ENCODE measurements at places on chromosomes 1 and 21. TPM values are rescaled to one million over a fixed set of nuclear protein-coding genes. Genes with fewer than 3 reads are reported as not detected.

CITED4 gene
- 0.64 TPM for total RNA-seq

COL11A1 gene
- not detected for total RNA-seq

MTMR11 gene
- 0.45 TPM for total RNA-seq

SMYD2 gene
- total RNA-seq = 21.7 TPM

NPR1 gene
- 0.56 TPM for total RNA-seq

CLDN17 gene
- total RNA-seq = not detected

GRCh38 chr1:246528933-246529731 lies 22.1 kb upstream of the SMYD3 start:
- no peak for DNase-seq
- no peaks in the 10 kb centered on the region for H3K27me3 ChIP-seq
- H3K27ac ChIP-seq = no peak overlapping the region
- H3K4me3 ChIP-seq = no peak overlapping the region

- H3K4me3 ChIP-seq = no peak overlapping the region
- DNase-seq = no peak
- H3K27ac ChIP-seq = no peak overlapping the region
These were observed 40.0 kb upstream of the DSCAM start for GRCh38 chr21:40886931-40887330.

DNA sequence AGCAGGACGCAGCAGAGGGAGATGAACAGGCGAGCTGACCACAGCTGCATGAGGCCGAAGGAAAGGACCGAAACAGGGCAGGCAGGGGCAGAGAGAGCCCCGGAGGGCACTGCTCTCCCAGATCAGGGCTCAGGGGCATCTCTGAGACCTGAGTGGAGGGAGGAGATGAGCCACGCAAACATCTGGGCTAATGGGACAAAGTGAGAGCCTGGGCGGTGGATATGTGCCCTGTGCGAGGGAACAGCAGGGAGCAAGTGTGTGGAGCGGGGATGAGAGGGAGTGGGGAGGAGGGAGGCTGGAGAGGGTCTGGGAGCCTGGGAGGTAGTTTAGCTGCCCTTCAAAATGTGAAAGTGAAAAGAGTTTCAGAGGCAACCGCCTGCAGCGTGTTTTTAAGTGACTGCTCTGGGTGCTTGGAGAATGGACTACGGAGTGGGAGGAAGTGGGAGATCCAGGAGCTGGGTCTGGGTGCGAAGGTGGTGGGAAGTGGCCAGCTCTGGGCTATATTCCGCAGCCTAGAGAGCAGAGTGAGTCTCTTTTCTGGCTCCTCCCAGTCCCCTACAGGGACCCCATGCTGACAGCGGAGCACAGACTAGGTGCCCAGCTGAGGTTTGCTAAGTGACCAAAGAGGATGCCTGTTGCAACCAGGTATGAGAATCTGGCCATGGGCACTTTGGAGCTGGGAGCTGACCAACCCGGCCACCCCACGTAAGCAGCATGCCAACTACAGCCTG lies 114.6 kb upstream of the IFFO2 start:
- H3K36me3 ChIP-seq = peaks cover 19% of the 10 kb centered on the region
- H3K4me3 ChIP-seq = no peak overlapping the region
- H3K27ac ChIP-seq = no peak overlapping the region
- no peaks in the 10 kb centered on the region for H3K4me1 ChIP-seq
- H3K27me3 ChIP-seq = no peaks in the 10 kb centered on the region

GRCh38 chr1:242605521-242605920 lies 81.0 kb upstream of the PLD5 start:
- H3K4me1 ChIP-seq = no peaks in the 10 kb centered on the region
- no peak overlapping the region for H3K27ac ChIP-seq
- DNase-seq = no peak

- no peaks in the 10 kb centered on the region for H3K4me1 ChIP-seq
- H3K36me3 ChIP-seq = no peaks in the 10 kb centered on the region
- H3K4me3 ChIP-seq = no peak within 1 kb of the TSS
- no peak for DNase-seq
These were observed at the start of gene PM20D1 for GRCh38 chr1:205849619-205850355. TSS of gene PM20D1 (minus strand) at chr1:205850132. CDS start at chr1:205850072, 60 bp downstream.

- DNase-seq = no peak
- H3K27me3 ChIP-seq = no peaks in the 10 kb centered on the region
- H3K27ac ChIP-seq = no peak overlapping the region
- no peak overlapping the region for H3K4me3 ChIP-seq
- H3K4me1 ChIP-seq = no peaks in the 10 kb centered on the region
- peaks cover 41% of the 10 kb centered on the region for H3K36me3 ChIP-seq
These were observed 50.7 kb downstream of the MPZL1 start for GRCh38 chr1:167772436-167772835.

DNA sequence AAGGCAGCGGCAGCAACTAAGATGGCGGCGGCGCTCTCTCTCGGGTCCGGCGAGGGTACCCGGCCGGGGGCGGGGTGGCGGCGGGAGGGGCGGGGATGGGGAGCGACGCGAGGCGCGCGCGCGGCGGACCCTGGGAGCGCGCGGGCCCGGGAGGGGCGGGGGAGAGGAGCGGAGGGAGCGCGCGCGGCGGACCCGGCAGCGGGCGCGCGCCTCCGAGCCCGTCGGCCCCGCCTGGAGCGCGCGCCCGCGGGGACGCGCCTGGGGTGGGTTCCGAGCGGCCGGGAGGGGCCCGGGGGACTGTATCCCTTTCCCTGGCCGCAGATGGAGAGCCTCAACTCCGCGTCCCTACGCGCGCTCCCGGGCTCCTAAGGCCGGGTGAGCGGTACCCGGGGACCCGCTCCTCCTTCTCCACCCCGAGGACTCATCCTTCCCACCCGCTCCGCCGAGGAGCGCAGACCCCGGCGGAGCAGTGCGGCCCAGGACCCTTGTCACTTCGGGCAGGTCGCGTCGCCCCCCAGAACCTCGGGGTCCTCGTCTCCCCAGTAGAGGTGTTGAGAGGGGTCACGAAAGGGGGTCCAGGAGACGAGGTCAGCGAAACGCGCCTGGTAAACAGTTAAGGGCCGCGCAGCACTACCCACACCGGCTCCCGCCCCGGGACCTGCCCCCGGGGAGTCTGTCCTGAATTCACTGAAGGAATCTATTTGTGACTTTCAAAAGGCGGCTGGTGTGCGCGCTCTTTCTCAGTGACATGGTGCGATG lies at the start of gene CLSTN1:
CLSTN1 (minus strand) TSS at position 23 of the 759 bp plus-strand sequence. CDS start 232 bp downstream, outside the sequence.
- peak within 1 kb of the TSS; percentile 32 for H3K27ac ChIP-seq
- peak within 1 kb of the TSS; percentile 96 for H3K4me3 ChIP-seq
- peak; percentile 9 for DNase-seq
- H3K4me1 ChIP-seq = peaks cover 26% of the 10 kb centered on the region

- no peaks in the 10 kb centered on the region for H3K36me3 ChIP-seq
- no peaks in the 10 kb centered on the region for H3K27me3 ChIP-seq
- no peaks in the 10 kb centered on the region for H3K4me1 ChIP-seq
These were observed 7.7 kb downstream of the MROH7 start for GRCh38 chr1:54649130-54649898.

- H3K4me1 ChIP-seq = no peaks in the 10 kb centered on the region
- no peak overlapping the region for H3K27ac ChIP-seq
- H3K36me3 ChIP-seq = no peaks in the 10 kb centered on the region
- no peaks in the 10 kb centered on the region for H3K27me3 ChIP-seq
- DNase-seq = no peak
These were observed 110.0 kb upstream of the ZRANB2 start for GRCh38 chr1:71190843-71191242.

- no peaks in the 10 kb centered on the region for H3K27me3 ChIP-seq
- DNase-seq = no peak
- no peak overlapping the region for H3K4me3 ChIP-seq
- H3K36me3 ChIP-seq = no peaks in the 10 kb centered on the region
These were observed 174.4 kb upstream of the GALNT2 start for GRCh38 chr1:229892515-229893117.

DNA sequence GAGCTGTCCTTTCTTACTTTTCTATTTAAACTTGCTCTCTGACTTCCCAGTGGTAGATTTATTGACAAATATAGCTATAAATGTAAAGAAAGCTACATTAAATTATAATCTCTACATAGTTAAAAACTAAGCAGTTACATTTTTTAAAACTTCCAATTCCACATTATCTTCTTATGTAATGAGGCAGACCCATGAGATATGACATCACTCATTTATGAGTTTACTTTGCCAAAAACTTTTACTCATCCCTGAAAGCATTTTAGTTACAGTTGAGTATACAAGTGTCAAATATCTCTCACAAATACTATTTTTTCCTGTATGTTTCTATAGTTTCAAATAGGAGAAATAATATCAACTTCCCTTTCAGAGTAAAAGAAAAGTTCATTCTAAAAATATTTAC lies 3.8 kb downstream of the NMNAT2 start:
- no peak for DNase-seq
- H3K36me3 ChIP-seq = no peaks in the 10 kb centered on the region
- H3K4me1 ChIP-seq = no peaks in the 10 kb centered on the region
- H3K27me3 ChIP-seq = peaks cover 16% of the 10 kb centered on the region

DNA sequence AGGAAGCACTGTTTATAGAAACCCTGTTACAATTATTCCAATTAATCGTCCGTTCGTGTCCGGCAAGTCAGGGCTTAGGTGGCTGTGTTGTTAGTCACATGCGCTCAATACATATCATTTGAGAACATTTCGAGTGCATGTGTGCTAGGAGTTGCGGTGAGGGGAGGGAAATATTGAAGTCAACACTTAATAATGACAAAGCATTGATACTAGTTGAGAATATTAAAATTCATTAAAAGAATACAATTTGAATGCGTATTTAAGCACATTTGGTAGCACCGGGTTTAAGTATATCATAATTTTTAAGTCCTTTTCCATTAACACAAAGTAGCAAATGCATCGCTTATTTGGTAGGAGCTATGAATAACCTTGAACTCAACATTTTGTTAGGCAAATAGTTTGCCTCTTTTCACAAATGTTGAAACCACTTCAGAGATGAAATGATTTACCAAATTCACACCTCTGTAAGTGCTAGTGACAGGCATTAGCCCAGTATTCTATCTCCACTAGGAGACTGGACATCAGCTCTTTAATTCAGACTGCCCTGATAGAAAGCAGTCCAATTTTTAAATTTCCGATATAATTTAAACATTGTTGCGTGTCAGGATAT lies 1.1 kb upstream of the SERBP1 start:
- H3K4me1 ChIP-seq = peaks cover 15% of the 10 kb centered on the region
- H3K4me3 ChIP-seq = peak overlapping the region; percentile 68
- no peaks in the 10 kb centered on the region for H3K36me3 ChIP-seq
- peak overlapping the region; percentile 96 for H3K27ac ChIP-seq
- DNase-seq = no peak
- H3K27me3 ChIP-seq = no peaks in the 10 kb centered on the region

GRCh38 chr21:36542312-36543101 lies 62.6 kb upstream of the CLDN14 start:
- DNase-seq = peak; percentile 70
- no peaks in the 10 kb centered on the region for H3K36me3 ChIP-seq
- H3K4me1 ChIP-seq = peaks cover 12% of the 10 kb centered on the region
- no peaks in the 10 kb centered on the region for H3K27me3 ChIP-seq
- peak overlapping the region; percentile 59 for H3K27ac ChIP-seq

GRCh38 chr1:223776826-223777454 lies 64.6 kb downstream of the CAPN2 start:
- H3K27me3 ChIP-seq = no peaks in the 10 kb centered on the region
- no peak overlapping the region for H3K4me3 ChIP-seq
- DNase-seq = no peak
- no peak overlapping the region for H3K27ac ChIP-seq

DNA sequence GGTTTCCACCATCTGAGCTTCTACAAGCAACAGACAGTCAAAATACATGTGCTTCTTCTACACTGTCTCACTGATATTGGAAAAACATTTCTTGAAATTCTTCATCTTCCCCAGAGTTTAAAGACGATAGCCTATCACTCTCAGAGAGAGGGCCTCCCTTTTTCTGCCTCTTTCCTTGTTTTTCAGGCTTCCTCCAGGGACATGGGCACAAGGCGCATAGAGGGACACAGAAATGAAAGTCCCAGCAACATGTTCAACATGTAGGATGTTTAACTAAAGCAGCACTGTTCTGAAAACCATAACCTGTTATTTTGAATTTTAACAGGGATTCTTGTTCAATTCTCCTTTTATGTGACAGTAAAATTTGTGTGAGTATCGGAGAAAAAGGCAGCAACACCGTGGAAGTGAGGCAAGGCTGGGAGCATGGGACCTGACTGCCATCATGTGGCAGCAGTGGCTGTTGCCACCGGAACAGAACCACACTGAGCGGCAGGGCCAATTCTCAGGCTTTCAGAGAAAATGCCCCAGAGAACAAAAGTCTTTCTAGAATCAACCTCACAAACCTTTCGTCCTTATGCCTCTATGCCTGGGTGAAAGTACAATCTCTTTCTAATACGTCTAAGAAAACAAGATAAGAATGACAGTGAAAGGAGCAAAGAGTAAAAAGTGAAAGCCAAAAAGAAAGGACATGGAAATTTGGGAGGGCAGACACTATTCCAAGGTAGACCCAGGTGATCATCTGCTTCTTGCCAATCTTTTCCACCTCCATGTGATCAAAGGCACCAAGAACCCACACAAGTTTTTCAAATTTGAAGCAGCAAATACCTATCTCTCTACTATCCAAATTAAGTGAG lies 54.5 kb downstream of the PCNX2 start:
- no peaks in the 10 kb centered on the region for H3K4me1 ChIP-seq
- no peak for DNase-seq
- no peak overlapping the region for H3K27ac ChIP-seq
- H3K27me3 ChIP-seq = no peaks in the 10 kb centered on the region
- no peak overlapping the region for H3K4me3 ChIP-seq

- H3K4me3 ChIP-seq = no peak overlapping the region
- H3K27me3 ChIP-seq = peaks cover 1% of the 10 kb centered on the region
- no peaks in the 10 kb centered on the region for H3K4me1 ChIP-seq
- no peak overlapping the region for H3K27ac ChIP-seq
These were observed 142.4 kb downstream of the NAV1 start for GRCh38 chr1:201681375-201681774.

- no peak overlapping the region for H3K4me3 ChIP-seq
- DNase-seq = no peak
- no peaks in the 10 kb centered on the region for H3K36me3 ChIP-seq
- no peaks in the 10 kb centered on the region for H3K27me3 ChIP-seq
- no peak overlapping the region for H3K27ac ChIP-seq
These were observed 188.1 kb downstream of the ZNF281 start for GRCh38 chr1:200221614-200222282.

Data from GM12878 (cell line).